ENCODE measurements at places on chromosomes 3 and 15.

DNA sequence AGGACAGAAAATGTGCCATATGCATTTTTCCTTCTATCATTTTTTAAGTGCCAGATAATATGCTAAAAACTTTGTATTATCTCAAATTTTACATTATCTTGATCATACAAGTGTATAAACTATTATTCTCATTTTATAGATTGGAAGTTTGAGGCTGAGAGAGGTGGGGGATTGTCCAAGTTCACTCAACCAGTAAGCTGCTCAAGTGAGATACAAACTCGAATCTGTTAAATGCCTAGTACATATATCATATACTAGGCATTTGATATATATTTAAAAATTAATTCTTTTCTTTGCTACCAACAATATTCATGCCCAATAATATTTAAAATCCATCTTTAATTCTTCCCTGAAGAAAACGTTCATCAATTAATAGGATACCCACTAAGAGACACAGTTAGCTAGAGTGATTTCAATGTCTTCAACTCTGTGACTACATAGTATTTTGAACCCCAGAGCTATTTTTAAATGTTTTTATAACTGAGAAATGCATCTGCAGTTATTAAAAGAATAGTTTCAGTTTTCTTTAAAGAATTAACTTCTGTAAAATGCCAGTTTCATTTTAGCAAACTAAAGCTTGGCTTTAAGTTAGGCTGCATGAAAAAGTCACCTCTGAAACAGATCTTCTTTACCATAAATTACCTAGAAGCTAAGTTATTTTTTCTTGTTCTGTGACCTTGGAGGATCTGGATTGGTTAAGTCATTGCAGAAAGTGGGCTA, 40.4 kb downstream of the IQCB1 start:
- DNase-seq: no peak

- DNase-seq: no peak
Observed at GRCh38 chr15:63512148-63512547, 7.8 kb downstream of the USP3 start.

DNA sequence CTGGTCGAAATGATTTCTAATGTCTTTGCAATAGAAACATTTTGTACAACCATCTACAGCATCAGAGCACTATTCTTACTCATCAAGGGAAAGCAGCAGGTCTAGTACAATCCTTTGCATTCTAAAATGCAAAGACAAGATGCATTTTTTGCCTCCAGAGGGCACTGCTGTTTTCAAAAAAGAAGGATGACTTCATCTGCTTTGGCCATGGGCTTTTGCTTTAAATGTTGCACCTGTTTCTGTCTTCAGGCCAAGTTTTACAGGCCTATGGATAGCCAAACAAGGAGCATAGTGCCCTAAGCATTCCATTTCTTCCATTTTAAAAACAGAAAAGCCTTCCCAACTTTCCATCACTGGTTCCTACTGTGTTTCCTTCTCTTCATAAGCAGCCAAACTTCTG, 3.4 kb downstream of the PARP9 start:
- peak; percentile 32 for DNase-seq

DNA sequence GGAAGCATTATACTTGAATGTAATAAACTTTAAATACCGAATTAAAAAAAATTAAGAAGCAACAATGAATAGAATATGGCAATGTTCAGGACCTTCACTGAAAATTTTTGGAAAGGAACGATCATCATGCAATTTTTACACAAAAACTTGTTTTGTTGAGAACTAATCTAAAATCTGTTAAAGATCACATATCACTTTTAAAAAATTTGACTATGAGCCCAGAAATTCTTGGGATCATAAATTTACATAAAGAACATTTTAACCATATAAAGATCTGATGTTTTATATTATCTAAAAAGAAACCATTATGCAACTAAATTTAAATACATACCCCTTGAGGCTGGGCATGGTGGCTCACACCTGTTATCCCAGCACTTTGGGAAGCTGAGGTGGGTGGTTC, 76.2 kb upstream of the MELTF start:
- no peak for DNase-seq

- DNase-seq: no peak
Observed at GRCh38 chr3:172676196-172676922, 34.5 kb downstream of the NCEH1 start.

GRCh38 chr3:186909078-186909853, 21.1 kb upstream of the ST6GAL1 start:
- DNase-seq: peak; percentile 78

DNA sequence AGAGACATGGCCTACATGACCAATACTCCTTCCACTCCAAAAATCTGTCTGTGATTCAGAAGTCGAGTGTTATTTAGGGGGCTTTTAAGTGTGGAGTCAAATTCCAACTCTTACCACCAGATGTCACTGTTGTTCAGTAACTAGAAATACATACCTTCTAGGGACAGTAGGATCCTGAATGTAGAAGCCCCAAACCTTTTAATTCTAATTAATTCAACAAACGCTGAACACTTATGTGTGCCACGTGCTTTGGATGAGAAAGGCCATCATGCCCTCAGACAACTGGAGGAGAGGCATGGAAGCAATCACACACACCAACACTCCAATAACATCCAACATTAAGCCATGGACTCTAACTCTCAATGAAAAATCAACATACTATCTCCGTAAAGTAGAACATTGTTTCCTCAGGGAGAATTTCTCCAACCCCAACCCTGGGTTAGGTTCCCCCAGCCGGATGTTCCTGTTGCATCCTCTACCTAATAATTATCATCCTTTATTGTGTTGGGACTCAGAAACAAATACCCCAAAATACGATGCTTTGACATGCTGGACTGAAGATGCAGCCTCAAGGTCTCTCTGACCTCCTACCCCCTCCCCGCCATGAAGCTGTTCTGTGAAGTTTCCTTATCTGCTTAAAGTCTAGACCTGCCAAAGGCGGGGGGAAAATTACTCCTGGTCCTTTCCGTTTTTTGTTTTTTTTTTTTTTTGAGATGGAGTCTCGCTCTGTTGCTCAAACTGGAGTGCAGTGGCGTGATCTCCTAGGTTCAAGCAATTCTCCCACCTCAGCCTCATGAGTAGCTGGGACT, 8.0 kb upstream of the CCDC13 start:
- DNase-seq: no peak

- no peak for DNase-seq
Observed at GRCh38 chr3:119145500-119146167, at the start of gene TEX55. Gene TEX55, plus strand, starts transcription at chr3:119146165. Its CDS starts 25 bp downstream, at chr3:119146190.

DNA sequence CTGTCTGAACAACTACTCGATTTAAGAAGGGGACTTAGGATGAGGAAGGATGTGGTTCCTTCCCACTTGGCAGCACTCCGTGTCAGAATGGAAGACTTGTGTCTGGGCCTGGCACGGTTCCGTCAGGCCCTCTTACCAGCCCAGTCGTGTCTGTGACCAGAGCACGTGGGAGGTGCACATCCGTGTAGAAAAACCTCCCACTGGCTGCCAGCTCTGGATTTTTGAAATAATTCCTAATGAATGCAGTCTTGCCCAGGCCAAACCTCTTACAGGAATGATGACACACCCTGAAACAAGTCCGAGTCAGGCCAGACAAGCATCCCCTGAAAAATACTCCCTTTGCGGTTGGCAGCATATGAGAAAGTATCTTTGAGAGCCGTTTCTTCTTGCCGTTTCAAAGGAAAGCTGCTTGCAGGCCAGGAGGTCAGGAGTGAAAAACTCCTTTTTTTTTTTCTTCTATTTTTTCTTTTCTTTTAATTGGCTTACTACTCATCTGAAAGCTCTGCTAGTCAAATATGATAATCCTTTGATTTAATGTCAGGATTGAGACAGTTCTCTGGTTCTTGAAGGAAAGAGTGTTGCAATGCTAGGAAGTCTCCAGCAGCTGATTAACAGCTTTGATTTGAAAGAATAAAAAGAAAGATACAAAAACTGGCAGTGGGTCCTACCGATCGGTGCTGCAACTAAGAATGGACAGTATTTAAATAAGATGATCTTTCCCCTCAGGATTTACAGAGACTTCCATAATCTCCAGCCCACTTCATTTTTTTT, 19.8 kb downstream of the IL1RAP start:
- DNase-seq: no peak

DNA sequence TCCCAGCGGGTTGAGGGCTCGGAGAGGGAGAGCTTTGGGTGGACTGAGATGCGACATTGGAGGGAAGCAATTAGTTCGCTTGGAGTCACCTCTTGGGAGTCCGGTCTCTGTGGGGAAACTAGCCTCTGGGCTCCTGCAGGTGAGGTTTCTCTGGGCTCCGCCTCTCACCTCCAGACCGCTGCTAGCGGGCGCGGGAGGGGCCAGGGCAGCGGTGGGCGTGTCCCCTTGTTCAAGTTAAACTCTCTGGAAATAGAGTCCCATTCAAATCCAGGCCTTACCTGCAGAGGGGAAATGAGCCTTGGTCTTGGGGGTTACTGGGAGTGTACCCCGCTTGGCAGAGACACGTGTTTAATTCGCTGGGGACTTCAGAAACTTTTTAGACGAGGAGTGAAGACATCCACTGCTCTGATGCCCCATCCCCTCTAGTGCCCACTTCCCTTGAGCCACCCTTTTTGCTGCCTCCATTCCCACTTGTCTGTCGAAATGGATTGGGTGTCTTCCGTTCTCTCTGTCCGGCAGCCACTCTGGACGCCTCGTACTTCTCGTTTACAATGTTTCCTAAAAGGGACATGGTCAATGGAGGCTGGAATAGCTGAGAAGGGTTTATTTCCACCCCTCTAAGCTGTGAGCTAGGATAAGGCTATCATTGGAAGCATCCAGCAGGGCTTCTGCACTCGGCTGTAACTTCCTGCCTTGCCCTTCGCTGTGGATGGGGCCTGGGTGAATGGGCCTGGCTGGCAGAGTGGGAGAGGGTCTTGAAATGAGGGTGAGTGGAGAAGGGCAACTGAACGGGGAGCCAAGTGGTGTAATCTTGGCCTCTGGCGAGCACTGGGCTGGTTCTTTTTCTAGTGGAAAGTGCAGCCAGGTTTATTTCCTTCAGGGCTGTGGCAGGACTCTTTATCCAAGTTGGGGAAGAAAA, 1.1 kb downstream of the MITF start:
- DNase-seq: no peak

- no peak for DNase-seq
Observed at GRCh38 chr15:98853617-98854420, 153.8 kb downstream of the PGPEP1L start.

DNA sequence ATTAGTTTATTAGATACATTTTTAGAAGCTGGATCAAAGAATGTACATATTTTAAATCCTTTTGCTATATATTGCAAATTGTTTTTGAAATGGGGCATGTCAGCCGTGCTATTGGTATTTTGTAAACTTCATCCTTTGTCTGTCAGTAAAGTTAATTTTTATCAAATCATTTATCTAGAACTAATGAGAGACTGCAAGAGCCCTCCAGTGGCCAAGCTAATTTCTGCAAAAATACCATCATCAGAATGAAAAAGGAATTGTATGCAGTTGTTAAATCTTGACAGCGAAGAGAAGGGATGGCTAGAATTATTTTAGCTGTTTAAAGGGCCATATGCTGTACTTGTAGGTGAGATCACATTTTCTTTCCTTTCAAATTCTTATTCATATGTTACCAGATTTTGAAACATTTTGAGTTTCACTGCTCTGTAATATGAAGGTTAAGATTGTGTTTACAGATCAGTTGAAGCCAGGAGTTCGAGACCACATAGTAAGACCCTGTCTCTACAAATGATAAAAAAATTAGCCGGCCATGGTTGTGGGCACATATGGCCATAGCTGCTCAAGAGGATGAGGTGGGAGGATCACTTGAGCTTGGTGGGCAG, 8.1 kb upstream of the CLDN11 start:
- DNase-seq: no peak

GRCh38 chr3:119555309-119555735, 4.1 kb downstream of the CD80 start:
- no peak for DNase-seq

DNA sequence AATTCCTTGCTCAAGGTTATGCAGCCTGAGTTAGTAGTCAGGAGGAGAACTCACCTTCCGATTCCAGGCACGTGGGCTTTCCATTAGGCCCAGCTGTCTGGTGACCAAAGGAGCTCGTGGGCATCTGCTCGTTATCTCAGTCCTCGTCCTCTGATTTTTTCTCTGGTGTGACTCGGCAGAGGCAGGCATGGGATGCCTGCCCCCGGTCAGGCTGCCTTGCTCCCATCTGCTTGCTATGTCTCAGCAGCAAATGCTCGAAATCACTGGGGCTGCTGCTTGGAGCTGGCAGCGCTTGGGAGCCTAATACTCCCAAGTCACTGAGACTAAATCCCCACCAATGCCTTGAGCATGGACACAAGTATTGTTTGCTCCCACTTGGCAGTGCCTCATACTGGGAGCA, 84.5 kb upstream of the NMNAT3 start:
- no peak for DNase-seq

- DNase-seq: no peak
Observed at GRCh38 chr15:55627730-55628368, 39.7 kb upstream of the PYGO1 start.

DNA sequence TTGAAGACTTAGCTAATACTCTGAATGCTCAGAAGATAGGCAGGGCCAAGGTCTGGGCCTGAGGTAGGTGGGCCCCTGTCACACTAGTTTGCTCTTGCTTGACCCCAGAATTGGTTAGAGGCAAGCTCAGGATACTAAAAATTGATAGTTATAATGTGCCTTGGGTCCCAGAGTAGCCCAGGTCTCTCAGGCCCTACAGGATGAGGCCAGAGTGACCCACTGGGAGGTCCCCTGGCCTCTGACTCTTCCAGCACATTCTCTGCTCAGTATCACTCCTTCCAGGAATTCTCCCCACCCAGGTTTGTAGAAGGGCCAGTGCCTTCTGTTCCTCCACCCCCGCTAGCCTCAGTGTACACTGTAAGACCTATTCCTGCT, 667 bp upstream of the KLHDC8B start:
- no peak for DNase-seq

DNA sequence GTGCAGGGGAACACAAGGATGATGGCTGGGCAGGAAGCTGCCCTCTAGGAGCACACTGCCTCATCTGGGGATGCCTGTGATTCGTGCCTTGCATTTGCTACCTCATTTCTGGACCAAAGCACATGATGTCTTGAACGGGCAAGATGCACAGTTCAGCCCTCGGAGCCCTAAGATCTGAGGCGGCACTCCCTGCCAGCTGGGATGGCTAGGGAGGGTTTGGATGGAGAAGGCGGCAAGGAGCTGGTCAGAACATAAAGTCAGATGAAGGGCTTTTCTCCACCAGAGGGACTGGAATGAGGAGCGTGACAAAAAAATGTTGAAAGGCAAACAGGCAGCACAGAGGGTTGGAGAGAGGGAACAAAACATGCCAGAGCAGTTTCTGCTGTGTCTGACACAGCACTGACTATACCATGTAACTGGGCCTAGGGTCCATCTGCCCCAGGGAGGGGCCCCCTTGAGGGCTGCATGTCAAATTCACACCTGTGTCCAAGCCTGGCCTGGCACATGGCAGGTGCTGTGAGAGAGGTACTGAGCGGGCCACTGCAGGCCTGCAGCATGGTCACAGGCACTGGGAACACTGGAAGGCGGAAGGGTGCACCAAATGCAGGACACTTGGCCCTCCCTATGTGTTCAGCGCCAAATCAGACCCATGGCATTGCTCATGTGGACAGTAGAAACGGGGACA, 21.7 kb downstream of the TMEM43 start:
- DNase-seq: no peak

Data from stimulated activated naive CD4-positive, alpha-beta T cell treated with Interleukin-2 at 50 U/mL for 16 hours (primary cell).